ENCODE measurements at places on chromosomes 11 and 22.
A peak's percentile ranks its signal among the peaks of the same experiment; 100 is the strongest.

- peak; percentile 63 for DNase-seq
These were observed 798 bp downstream of the AMPD3 start for GRCh38 chr11:10455637-10456487.

GRCh38 chr22:37918580-37919270 is 12.6 kb downstream of the MICALL1 start:
- no peak for DNase-seq

GRCh38 chr11:18729426-18729825 is 3.4 kb upstream of the IGSF22 start:
- no peak for DNase-seq

- DNase-seq: no peak
These were observed 28.2 kb downstream of the SEZ6L start for GRCh38 chr22:26197425-26197824.

GRCh38 chr11:125114518-125114917 is 3.1 kb upstream of the TMEM218 start:
- no peak for DNase-seq

- no peak for DNase-seq
These were observed 26.2 kb downstream of the UBASH3B start for GRCh38 chr11:122681735-122682134.

DNA sequence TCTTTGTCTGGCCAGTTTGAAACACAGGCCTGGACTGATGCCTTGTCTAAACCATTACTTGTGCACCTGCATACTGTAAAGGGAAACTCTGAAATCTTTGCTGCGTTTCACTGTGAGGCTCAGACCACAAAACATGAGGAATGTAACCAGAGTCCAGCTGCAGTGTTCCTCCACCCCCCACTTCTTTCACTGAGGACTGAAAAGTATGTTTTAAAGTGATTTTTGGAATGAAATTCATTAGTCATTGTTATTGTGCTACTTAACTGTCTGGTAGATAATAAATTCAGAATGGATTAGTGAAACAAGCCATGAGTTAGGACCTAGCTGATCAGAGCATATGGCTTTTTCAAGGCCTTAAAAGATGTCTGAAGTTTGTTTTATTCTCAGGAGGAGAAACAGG is 181.2 kb downstream of the WNT11 start:
- no peak for DNase-seq

- DNase-seq: no peak
These were observed 12.7 kb downstream of the TTLL8 start for GRCh38 chr22:50045211-50046018.

GRCh38 chr11:110242746-110243145 is 53.7 kb downstream of the RDX start:
- DNase-seq: no peak

DNA sequence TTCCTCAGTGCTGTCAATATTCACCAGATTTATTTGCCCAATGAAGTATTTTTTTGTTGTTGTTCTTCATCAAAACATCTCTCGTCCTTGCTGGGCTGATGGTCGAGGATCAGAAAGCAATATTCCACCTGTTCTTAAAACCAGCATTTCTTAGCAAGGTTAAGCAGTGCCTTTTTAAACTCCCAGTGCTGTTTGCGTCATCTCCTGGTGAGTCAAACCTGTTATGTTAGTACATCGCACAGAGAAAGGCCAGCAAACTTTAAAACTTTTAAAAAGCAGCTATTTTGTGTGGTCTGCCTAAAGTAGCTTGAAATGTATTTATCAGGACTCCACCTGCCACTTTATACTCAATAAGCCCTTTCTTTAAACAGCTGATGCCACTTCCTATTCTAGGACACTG is 802.0 kb downstream of the KCNA4 start:
- DNase-seq: no peak

DNA sequence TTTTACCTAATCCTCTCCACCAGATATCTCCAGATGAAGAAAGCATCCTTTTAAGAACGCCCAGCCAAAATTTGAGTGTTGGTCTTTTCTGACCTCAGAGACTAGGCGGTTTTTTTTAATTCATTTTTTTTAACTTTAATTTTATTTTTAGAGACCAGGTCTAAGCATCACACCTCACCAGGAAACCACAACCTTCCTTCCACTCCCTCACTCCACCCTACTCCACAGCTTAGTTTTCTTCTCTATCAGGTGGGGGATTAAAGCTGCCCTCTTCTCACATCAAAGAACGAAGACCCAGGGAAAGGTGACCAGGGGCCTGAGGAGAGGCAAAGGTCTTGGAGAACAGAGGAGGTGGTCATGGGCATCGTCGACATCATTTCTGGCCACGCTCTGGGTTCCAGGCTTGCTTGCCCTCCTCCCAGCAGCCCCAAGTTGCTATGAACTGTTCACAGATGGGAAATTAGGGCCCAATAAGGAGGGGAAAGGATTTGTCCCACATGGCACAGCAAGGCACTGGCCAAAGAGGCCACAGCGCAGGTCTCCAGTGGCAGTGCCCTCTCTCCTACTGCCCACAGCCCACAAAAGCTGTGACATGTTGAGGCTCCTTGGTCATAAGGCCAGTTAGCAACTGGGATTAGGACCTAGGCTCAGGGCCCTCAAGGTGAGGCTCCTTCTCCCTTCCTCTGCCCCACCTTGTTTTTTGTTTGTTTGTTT is 1.4 kb upstream of the PEX16 start:
- no peak for DNase-seq

GRCh38 chr11:77207019-77207485 is 79.0 kb downstream of the MYO7A start:
- no peak for DNase-seq

- no peak for DNase-seq
These were observed 7.4 kb upstream of the PATL1 start for GRCh38 chr11:59676205-59676604.

- peak; percentile 71 for DNase-seq
These were observed 10.2 kb downstream of the PCNX3 start for GRCh38 chr11:65625628-65626342.

DNA sequence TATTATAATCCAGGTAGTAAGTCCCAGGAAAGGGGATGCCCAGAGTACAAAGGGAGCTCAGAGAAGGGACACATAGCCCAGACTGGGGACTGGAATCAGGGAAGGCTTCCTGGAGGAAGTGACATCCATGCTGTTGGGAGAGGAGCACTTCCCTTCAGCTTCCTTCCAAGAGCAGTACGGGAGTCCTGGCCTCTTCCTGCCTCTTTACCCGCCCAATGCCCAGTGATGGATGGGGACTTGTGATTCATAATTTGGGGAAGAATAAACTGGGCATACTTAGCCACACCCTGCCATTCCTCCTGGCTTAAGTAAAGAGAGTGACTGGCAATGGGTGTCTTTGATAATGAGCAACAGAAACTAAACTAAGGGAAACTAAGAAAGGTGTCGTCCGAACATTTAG is 11.5 kb downstream of the C11orf91 start:
- no peak for DNase-seq

GRCh38 chr22:31089160-31090100 is 8.3 kb downstream of the SMTN start:
- peak; percentile 45 for DNase-seq

All from CD4-positive, alpha-beta T cell treated with Interferon gamma for 1 hour (primary cell).